Activated CD4-positive, alpha-beta T cell treated with anti-CD3 and anti-CD28 coated beads, Interleukin-2, amount 10 ng/mL, durations not matched to agents 7 days and 5 days (primary cell): ENCODE measurements at places on chromosomes 3 and 15. TPM values are rescaled to one million over a fixed set of nuclear protein-coding genes. Genes with fewer than 3 reads are reported as not detected.

GRCh38 chr3:339351-339750 is 142.8 kb downstream of the CHL1 start:
- no peak for DNase-seq

DNA sequence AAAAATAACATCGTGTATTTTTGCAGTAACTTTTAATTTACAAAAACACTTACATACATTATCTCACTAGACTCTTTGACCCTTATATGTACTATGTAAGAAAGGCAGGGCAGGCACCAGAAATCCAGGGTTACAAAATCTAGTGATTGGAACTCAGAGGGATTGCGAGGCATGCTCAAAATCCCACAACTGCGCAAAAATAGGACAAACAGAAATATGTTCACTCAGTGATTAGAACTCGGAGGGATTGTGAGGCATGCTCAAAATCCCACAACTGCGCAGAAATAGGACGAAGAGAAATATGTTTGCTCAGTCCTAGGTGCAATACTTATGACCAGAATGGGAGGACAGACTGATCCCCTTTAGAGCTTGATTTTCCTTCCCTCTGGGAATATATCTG is 79.2 kb upstream of the TGFBR2 start:
- no peak for DNase-seq

DNA sequence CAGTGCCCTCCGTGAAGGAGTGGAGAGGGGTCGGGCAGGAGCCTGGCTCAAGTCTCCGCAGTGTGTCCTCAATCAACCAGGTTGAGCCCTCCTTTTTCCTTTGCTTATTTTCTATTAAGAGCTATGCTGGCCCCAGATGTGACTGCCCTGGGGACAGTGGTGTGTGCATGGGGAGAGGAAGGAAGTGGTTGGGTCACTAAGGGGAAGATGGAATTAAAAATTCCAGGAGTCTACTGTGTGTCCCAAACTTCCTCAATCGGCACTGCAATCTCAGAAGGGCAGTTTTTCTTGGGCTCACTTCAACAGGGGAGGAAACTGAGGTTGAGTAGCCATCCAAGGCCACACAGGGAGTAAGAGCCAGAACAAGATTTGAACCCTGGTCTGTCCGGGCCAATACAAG is 13.7 kb upstream of the GRIP2 start:
- no peak for DNase-seq

- DNase-seq: no peak
Measured at GRCh38 chr3:185504636-185505035, 5.8 kb upstream of the TMEM41A start.

DNA sequence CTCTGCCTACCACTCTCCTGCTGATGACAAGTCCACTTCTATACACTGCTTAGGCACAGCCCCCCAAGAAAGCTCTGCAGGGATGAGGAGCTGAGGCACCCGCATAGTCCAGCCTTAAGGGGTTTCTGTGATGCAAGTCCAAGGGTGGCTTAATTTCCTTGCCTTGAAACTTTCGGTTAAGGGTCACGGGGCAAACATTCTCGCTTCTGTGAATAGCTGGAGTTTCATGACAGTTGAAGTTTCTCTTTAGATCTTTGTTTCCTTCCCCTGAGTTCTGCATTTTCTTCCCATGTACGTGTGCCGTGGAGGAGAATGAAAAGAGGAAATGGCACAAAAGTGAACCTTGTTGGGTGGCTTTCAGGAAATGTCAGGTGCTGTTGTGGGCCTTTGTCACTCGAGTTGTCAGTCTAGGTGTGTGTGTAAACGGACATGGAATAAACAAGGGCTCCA is 7.0 kb downstream of the GPR160 start:
- no peak for DNase-seq

GCNT3 gene
- total RNA-seq: not detected

RBP2 gene
- not detected for total RNA-seq

UNC13C gene
- not detected for total RNA-seq

RETNLB gene
- total RNA-seq: not detected

EPHB1 gene
- 1.2 TPM for total RNA-seq
